Stimulated activated CD4-positive, alpha-beta T cell treated with anti-CD3 and anti-CD28 coated beads, Interleukin-15, amount 100 ng/mL, for 48 hours (primary cell): ENCODE measurements at places on chromosomes 2 and 18.

GRCh38 chr2:219603771-219604170, 6.1 kb downstream of the STK11IP start:
- no peak for DNase-seq

DNA sequence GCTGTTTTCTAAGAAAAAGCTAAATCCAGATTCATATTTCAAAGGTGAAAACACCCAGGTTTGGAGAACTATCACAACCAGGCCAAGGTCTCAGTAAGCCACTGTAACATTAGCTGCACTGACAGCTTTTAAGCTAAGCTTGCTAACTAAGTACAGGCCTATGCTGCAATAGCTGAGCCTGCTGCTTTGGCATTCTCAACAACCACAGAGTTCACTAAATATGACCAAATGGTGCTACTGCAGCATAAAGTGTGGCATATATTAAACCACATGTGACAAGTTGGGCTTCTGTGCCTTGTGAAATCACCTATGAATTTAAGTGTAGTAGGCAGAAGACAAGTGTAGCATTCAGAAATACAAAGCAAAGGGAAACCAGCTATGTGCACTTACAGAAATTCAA, 206.7 kb downstream of the TCF4 start:
- no peak for DNase-seq

- DNase-seq = no peak
These were observed 4.6 kb downstream of the GTF3C2 start for GRCh38 chr2:27351802-27352598.

DNA sequence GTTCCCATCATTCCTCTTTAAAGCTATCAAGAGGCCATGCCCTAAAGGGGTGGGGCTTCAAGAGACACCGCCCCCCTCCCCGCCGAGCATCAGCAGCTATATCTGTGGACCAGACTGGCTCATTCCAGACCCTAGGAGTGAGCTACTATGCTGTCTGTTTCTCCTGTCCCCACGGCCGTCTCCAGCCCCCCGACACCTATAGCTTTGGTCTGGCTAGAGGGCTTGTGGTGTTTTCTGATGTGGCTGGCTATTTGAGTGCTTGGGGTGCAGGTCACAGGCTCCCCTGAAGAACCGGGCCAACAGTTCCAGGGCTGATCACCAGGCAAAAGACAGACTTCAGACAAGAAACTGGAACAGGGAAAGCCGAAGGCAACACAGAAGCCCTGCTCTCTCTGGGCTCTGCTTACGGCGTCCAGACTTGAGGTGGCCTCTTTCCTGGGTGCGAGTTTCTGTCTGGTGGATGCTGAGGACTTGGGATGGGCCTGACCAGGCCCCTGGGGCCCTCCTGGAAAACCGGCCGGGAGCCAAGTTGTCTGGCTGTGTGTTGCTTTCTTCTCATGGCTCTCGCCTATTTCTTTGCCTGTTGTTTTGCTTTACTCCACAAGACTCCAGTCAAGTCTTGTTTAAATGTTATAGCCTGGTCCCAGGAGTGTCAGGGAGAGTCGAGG, 83.6 kb downstream of the KLHL29 start:
- no peak for DNase-seq

DNA sequence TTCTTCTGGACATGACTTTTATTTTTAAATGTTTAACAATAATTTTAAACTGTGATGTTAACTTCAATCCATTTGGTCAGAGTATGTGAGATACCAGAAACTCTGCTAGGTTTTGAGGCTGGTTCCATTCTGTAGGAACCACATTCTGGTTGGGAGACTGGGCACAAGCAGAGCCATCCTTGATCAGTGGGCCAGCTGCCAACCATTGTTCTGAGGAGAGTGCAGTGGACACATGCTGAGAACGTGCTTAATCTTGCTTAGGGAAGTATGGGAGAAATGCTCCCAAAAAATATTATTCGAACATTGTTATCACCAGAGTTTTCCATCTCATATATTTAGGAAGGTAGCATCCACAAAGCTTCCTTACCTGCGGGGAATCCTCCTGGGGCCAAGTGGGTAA, 155.8 kb downstream of the RTN4 start:
- DNase-seq = no peak

GRCh38 chr2:43519643-43520221, 76.1 kb downstream of the THADA start:
- DNase-seq = no peak

GRCh38 chr2:71000780-71001591, 6.3 kb upstream of the TEX261 start:
- peak; percentile 80 for DNase-seq

DNA sequence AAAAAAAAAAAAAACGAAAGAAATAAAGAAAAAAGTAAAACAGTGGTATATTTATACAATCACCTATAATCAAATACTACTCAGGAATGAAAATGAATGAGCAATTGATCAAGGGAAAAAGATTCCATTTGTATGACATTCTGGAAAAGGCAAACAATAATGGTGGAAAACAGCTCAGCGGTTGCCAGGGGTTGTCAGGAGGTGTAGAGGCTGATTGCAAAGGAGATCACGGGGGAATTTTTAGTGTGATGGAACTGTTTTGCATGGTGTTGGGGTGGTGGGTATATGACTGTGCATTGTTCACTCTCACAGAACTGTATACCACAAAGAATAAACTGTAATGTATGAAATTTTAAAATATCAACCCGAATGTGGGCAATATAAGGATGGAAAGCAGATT, 45.5 kb upstream of the INPP4A start:
- DNase-seq = no peak

DNA sequence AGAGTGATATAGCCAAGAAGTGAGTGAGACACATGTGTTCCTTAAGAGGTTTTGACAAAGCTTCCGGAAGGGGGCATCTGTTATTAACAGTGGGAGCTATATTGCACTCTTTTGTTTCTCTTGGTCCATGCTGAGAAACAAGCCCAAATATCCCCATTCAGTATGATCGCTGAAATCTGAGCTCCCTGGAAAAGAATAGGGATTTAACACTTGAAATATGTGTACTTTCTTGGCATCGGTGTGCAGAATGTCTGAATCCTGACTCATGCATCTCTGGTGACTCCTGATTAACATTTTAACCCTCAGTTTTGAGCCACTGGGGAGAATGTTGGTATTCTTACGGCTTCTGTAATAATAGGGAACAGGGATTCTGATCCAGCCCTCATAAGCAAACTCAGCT, 448.1 kb downstream of the TSN start:
- no peak for DNase-seq

DNA sequence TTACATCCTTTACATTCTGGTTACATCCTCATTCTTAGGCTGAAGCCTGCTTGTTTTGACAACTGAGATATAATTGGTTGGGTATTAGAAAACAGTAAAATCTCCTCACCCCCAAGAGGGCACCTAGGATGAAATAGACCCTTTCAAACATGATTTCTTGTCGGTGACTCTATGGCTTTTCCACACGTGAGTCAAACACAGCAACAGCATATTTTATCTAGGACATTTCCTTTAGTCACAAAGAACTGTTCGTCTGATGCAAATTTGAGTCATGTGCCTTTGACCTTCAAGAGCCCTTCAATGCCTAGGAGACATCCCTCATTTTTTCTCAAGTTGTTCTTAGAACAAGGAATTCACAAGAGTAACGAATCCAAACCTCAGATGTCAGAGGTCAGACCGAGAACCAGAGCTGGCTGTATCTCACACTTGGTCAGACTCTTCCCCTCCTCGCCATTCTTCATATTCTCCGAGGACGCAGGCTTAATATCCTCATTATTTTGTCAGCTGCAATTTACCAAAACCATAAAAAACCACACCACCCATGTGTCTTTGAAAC, 60.5 kb upstream of the ALKAL2 start:
- no peak for DNase-seq

- DNase-seq = no peak
These were observed 125.2 kb upstream of the COPS8 start for GRCh38 chr2:236960531-236960930.

- DNase-seq = no peak
These were observed 58.4 kb downstream of the WDSUB1 start for GRCh38 chr2:159228081-159228581.

GRCh38 chr2:201930831-201931230, 102.8 kb upstream of the FZD7 start:
- DNase-seq = no peak

DNA sequence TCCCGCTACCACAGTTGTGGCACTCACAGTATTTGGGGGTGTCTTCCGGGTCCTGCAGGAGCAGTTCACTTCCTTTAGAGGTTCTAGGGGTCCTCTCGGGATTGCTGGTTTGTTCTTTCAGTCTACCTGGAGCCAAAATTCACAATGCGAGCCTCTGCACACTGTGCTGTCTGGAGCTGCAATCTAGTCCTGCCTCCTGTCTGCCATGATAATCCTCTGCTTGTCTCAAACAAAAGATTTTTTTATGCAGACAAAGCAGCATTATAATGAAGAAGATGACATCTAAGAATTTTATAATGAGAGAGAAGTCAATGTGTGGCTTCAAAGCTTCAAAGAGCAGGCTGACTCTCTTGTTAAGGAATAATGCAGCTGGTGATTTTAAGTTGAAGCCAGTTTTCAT, 975.1 kb upstream of the GYPC start:
- DNase-seq = no peak
